ENCODE measurements at places on chromosomes 4 and X. TPM values are rescaled to one million over a fixed set of nuclear protein-coding genes. Genes with fewer than 3 reads are reported as not detected.

Gene GPR82
- polyA plus RNA-seq = 5.5 TPM

Gene SPIN2A
- polyA plus RNA-seq = not detected

Gene HS3ST1
- not detected for polyA plus RNA-seq

Gene VCX
- polyA plus RNA-seq = not detected

Gene AKAP14
- not detected for polyA plus RNA-seq

- no peak for DNase-seq
Measured at GRCh38 chr4:16006771-16007446, 43.9 kb upstream of the FGFBP2 start.

GRCh38 chrX:56762707-56763555, 33.9 kb downstream of the NBDY start:
- no peak for DNase-seq

DNA sequence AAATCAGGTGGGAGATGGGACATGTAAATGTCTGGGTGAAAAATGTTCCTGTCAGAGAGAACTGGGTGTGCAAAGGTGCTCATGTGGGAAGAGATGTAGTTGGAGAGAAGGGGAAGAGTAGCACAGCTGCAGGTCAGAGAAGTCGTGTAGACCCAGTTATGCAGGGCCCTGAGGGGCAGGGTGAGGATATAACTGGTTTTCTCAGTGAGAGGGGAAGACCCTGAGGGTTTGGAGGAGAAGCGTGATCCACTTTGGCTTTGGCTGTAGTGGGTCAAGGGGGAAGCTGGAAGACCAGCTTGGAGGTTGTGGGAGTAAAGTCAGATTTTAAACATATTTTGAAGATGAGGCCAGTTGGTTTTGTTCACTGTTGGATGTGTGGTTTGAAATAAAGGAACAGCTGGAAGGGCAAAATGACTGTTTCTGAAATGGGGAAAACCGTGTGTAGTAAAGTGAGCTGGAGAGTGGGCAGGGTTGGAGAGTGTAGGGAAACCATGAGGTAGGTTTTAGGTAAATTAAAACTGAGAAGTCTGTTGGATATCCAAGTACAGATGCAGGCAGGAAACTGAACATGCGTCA, 44.2 kb downstream of the NAP1L5 start:
- no peak for DNase-seq

- DNase-seq = no peak
Measured at GRCh38 chrX:69155786-69156520, 9.3 kb downstream of the PJA1 start.

DNA sequence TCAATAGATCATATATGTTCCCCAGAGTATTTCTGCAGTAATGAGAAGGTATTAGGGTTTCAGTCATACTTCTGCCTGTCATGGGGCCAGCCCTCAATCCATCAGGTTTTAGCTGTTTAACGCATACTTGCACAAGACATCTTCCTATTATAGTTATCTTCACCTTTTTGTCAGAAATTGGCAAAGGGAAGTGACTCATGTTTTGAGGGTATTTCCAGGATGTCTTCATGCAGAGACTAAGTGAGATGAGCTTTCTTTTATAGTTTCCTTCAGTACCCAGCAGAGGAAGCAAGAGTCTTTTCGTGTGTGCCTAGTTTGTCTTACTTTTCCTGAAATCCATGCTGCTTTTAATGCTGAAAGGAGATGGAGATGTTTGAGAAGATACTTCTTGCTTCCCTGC, 9.5 kb downstream of the CSTF2 start:
- no peak for DNase-seq

- DNase-seq = no peak
Measured at GRCh38 chr4:129561886-129562671, 466.1 kb downstream of the C4orf33 start.

GRCh38 chr4:6873792-6874461, 35.7 kb upstream of the TBC1D14 start:
- peak; percentile 72 for DNase-seq

DNA sequence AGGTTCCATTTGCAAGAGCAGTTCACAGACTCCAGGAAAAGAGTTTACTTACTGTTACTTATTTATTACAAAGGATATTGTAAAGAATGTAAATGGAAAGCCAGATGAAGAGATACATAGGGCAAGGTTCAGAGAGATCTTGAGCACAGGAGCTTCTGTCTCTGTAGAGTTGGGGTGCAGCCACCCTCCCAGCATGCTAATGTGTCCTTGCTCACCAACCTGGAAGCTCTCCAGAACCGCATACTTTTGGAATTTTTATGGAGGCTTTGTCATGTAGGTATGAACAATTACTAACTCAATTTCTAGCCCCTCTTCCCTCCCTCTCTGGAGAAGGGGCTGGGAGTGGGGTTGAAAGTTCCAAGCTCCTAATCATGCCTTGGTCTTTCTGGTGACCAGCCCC, 857.2 kb downstream of the RPA4 start:
- no peak for DNase-seq

- no peak for DNase-seq
Measured at GRCh38 chr4:127498366-127498765, 134.4 kb upstream of the INTU start.

Data from immature natural killer cell (primary cell).